ENCODE measurements at places on chromosomes 3 and 15. TPM values are rescaled to one million over a fixed set of nuclear protein-coding genes. Genes with fewer than 3 reads are reported as not detected.

Gene POTEB3
- not detected for total RNA-seq

Gene GCNT3
- total RNA-seq = not detected

Gene WDR72
- total RNA-seq = not detected

Gene PLAAT1
- 16.7 TPM for total RNA-seq

Gene GP9
- total RNA-seq = not detected

Gene C2CD4B
- not detected for total RNA-seq

Gene C3orf22
- total RNA-seq = not detected

Gene C15orf62
- not detected for total RNA-seq

Gene SMAD6
- total RNA-seq = 34.3 TPM

Gene RBM5
- 53.4 TPM for total RNA-seq

Gene SCAANT1
- not detected for total RNA-seq

Gene LRRIQ4
- total RNA-seq = not detected

Gene SUSD5
- total RNA-seq = 5.4 TPM

Gene NUSAP1
- total RNA-seq = 169 TPM

Gene CHDH
- total RNA-seq = 2.0 TPM

Data from MG63 (cell line).